ENCODE measurements at places on chromosomes 7 and 10.

DNA sequence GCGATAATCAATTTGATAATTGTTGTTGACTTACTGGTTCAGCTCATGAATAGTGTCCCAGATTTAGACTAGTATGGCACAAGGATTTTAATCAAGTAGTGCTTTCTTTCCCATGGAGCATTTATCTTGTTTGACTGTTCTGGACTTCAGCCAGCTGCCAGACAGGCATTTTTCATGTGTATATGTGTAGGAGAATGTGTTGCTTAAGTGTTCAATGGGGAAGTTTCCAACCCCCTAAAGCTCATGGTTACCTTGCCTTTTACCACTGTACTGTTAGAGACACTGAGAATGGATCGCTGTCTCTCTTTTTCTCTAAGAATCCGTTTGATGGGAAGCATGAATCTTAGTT lies 103.9 kb downstream of the LRRC4 start:
- DNase-seq = no peak

DNA sequence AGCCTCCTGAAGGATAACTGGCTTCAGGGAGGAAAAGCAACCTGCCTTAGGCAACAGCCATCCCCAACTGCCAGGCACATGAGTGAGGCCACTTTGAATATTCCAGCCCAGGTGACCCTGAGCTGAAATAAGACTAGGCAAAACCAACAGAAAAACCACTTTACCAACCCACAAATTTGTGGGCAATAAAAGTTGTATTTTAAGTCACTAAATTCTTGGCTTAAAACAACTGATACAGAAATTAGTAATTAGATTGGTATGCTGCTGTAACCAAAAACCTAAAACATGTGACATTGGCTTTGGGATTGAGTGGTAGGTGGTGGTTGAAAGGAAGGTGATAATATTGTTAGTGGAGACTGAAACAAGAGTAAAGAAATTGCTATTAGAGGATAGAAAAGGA lies 39.9 kb downstream of the ABCB4 start:
- DNase-seq = no peak

GRCh38 chr7:91504919-91505318 lies 240.7 kb downstream of the FZD1 start:
- DNase-seq = no peak

GRCh38 chr7:72540923-72541322 lies 128.8 kb upstream of the CALN1 start:
- no peak for DNase-seq

DNA sequence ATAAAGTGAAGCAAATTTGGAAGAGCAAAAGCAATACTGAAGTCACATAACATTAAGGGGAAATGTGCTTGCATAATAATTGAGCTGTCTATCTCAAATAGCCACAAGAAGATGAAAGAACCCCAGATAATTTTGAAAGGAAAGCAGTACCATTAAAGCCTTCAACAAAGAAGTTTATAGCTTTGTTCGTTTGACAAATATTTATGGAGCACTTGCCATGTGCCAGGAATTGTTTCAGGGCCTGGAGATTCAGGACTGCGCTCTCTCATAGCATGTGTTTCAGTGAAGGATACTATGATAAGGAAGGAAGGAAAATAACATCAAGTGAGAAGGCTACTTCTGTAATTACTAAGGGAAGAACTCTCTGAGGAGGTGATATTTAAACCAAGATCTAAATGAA lies 212.3 kb upstream of the CSTF2T start:
- DNase-seq = no peak

DNA sequence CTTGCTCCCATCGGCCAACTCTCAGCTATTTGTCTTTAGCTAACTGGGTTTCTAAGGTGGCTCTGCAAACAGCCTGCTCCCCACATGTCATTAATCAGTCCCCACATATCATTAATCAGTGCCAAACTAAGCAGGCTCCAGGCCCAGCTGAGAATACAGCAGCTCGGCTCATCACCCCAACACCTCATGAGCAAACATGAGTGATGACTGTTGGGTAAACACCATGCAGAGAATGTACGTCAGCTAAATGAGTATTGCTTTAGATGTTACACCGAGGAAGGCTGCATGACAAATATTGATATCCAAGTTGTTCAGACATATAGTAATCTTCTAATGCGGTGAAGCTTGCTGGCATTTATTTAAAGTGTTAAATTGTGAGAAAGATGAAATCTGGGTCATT lies 187.5 kb upstream of the AOAH start:
- no peak for DNase-seq

DNA sequence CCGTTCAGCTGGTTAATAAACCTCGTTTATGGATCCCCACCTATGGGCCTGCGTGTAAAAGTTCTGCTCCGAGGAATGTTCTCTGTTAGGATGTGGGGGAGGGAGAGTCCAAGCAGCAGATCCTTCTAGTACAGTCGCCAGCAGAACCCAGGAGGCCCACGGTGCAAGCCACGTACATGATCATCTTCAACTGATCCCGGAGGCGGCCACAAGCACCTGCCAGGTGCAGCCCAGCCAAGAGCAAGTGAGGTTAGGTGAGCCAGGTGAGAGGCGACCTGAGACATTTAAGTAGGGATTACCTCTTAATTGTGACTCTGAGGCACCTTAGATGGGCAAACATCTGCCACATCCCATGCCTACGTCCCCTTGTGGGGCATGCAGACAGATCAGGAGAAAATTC lies 18.0 kb upstream of the FGFR2 start:
- DNase-seq = no peak

- DNase-seq = no peak
Observed at GRCh38 chr10:7334642-7334964, 76.2 kb downstream of the SFMBT2 start.

DNA sequence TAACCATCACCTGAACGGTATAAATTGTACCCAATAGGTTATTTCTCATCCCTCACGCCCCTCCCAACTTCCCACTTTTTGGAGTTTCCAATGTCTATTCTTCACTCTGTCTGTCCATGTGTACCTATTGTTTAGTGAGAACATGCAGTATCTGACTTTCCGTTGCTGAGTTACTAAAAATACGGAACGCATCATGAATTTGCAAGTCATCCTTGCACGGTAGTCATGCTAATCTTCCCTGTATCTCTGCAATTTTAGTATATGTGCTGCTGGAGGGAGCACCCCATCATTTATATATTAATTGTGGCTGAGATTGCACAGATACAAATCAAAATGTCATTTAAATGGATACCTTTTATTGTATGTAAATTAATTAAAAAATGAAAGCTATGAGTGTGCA lies 75.7 kb upstream of the SFMBT2 start:
- DNase-seq = no peak

GRCh38 chr7:5423306-5423975 lies at the start of gene TNRC18:
TSS of gene TNRC18 (minus strand) at chr7:5423834. CDS start at chr7:5421246, 2,588 bp downstream.
- peak; percentile 35 for DNase-seq

- no peak for DNase-seq
Observed at GRCh38 chr10:20682782-20683181, 214.3 kb downstream of the NEBL start.

GRCh38 chr10:132307823-132308586 lies at the start of gene STK32C:
TSS of gene STK32C (minus strand) at chr10:132307950. CDS start at chr10:132307833, 117 bp downstream.
- peak; percentile 93 for DNase-seq

- peak; percentile 42 for DNase-seq
Observed at GRCh38 chr10:24463611-24464426, 254.9 kb downstream of the KIAA1217 start.

DNA sequence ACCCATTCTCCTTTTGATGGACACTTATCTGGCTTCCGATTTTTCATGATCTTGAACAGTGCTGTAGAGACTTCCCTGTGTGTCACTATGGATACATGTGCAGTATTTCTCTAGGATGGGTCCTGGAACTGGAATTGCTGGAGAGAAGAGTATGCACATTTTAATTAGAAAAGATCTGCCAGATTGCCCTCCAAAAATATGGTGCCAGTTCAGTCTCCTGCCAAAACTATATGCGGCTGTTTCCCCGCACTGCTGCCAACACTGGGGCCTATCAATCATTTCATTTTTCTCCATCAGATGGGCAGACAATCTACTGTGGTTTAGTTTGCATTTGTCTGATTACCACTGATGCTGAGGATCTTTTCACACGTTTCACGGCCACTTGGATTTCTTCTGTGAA lies 105.0 kb downstream of the SH2D4B start:
- no peak for DNase-seq

DNA sequence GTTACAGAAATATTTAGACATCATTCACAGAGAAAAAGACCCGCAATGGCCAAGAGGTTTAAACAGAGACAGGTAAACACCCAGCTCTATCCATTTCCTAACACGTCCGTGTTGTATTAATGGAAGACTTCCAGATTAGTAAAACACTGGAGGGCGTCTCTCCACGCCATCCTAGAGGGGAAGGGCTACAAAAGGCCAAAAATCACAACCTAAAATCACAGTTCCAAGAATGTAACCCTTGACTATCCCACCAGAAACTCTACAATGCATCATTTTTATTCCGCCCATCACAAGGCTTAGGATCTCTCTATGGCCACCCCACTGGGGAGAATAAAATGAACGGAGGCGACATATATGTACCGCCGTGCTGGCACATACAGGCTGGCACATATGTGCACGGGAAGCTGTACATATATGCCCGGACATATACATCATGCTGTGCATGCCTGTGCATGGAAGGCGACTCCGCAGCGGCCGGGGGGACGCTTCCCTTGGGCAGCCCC lies 734 bp downstream of the PCLO start:
- no peak for DNase-seq

GRCh38 chr10:44282626-44283300 lies 102.1 kb downstream of the CXCL12 start:
- DNase-seq = no peak
